ENCODE measurements at places on chromosomes 11 and 22.

GRCh38 chr11:68673306-68673945 lies 10.9 kb upstream of the GAL start:
- no peak for DNase-seq

DNA sequence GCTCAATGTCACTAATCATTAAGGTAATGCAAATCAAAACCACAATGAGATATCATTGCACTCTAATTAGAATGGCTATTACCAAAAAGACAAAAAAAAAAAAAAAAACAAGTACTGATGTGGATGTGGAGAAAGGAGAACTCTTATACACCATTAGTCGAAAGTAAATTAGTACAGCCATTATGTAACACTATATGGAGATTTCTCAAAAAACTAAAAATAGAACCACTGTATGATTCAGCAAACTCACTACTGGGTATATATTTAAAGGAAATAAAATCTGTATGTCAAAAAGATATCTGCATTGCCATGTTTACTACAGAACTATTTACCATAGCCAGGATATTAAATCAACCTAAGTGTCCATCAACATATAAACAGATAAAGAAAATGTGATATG lies 265.4 kb upstream of the ARHGAP20 start:
- DNase-seq, result no peak

- no peak for DNase-seq
Observed at GRCh38 chr22:44973829-44974228, 36.0 kb downstream of the PHF21B start.

- DNase-seq, result peak; percentile 26
Observed at GRCh38 chr11:2156416-2157182, 4.4 kb downstream of the INS start.

GRCh38 chr22:23063539-23064380 lies 6.6 kb upstream of the GNAZ start:
- DNase-seq, result no peak
